ENCODE measurements at places on chromosomes 4 and X.

GRCh38 chr4:101171747-101172146 lies 175.6 kb downstream of the PPP3CA start:
- DNase-seq: no peak

DNA sequence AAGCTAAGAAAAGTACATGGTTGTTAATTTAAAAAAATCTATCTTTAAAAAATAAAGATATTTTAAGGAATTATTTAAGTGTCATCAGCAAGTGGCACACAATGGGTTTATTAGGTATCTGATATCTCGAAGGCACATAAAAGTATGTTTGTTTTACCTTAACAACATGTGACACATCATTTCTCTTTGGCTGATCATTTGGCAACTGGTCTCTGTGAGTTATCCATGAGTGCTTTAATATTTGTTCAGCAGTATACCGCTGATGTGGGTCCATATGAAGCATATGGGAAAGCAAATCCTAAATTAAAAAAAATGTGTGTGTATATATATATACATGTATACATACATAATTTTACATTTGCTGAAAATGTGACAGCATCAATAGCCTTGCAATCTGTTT lies 123.2 kb downstream of the RPS6KA6 start:
- no peak for DNase-seq

GRCh38 chr4:97912156-97912555 lies 231.1 kb downstream of the STPG2 start:
- DNase-seq: no peak

DNA sequence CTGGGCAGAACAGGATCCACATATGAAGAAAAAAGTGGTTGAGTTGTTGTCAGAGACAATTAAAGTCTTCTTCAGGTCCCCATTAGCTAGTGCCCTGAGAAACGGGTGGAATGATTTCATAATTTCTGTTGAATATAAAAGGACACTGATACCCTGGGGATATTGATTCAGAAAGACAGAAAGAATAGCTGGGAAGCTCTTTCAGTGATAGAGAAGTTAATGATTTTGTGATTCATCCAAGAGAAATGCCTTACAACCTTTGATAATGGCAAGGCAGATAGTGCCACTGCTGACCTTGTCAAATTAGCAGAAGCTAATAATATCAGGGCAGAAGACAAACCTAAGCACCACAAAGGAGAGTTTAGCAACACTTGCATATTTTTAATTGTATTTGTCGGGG lies 37.9 kb downstream of the UNC5C start:
- DNase-seq: no peak

- no peak for DNase-seq
Measured at GRCh38 chr4:73098713-73099112, 29.2 kb upstream of the COX18 start.

DNA sequence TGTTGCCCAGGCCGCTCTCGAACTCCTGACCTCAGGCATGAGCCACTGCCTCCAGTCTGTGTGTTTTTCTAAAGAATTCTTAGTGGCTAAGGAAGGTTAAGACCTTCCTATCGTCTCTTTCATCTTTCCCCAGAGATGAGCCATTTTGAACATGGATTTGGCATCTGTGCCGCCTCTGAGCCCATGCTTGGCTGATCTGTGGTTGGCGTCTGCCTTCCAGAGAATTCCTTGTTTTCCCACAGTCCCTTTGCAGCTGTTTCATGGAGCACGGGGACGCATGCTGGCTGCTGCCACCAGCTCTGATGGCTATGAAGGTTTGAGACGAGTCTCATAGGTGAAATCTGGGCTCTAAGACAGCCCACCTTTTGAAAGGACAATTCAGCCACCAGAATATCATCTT lies 60.4 kb downstream of the SHROOM2 start:
- no peak for DNase-seq

GRCh38 chr4:85756938-85757337 lies 282.0 kb downstream of the ARHGAP24 start:
- no peak for DNase-seq

GRCh38 chr4:87908336-87908735 lies 67.2 kb upstream of the SPP1 start:
- no peak for DNase-seq

DNA sequence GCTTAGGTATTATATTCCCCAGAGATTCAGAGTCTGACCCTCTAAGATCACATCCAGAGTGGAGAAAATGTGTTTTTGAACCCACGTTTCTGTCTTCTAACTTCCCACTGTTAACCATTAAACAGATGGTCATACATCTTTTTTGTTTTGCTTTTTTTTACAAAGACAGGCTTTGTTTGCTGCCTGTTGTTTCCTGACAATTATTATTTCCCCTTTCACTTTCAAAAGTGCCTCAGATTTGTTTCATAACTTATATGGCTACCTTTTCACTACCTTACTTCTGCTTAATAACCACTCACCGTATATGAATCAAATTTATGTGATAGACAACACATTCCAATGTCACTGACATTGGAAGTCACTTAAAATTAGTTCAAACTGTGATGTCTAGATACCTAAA lies 142.2 kb downstream of the HS3ST1 start:
- DNase-seq: no peak

GRCh38 chr4:130424211-130424610 lies 1328.3 kb downstream of the C4orf33 start:
- DNase-seq: no peak

DNA sequence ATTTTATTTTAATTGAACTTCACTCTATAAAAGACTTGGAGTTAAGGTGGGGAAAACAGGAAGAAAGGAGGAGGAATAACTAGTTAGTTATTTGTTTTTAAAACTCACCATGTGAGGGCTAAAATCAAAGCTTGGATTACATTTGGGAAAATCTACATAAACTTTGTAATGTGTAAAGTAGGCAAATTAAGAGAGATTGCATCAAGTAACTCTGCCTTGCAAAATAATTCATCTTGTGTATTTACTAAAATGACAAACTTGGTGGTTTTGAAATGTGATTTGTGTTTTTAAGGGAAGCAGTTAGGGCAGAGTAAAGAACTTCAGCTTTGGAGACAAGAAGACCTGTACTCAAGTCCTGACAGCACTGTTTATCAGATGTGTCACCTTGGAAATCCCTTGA lies 43.3 kb upstream of the RASSF6 start:
- DNase-seq: no peak

Data from testis (tissue), 5 donors.